ENCODE measurements at places on chromosomes 2 and 18.

- no peak for DNase-seq
These were observed 7.5 kb downstream of the RIOK3 start for GRCh38 chr18:23460285-23461273.

- DNase-seq, result no peak
These were observed 6.7 kb downstream of the AOX1 start for GRCh38 chr2:200592406-200593075.

DNA sequence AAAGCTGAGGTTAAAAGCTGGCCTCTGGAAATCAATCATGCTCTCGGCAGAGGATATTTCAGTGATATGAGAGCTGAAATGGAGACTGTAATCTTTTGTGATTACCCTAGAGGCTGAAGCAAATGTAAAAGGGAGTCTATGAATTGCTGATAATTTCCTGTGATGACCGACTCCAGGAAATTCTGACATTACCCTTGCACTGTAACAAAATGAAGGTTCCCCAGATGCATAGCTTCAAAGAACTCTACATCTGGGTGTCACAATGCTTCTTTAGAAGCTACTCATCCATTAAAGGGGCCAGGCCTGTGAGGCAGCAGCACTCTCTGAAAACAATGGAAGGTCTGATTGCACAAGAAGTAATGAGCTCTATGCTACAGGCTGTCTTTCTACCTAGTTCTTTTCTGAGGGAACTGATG lies 268.2 kb upstream of the SESTD1 start:
- DNase-seq, result no peak

- DNase-seq, result no peak
These were observed 189.0 kb downstream of the GALNT1 start for GRCh38 chr18:35770376-35771014.

- DNase-seq, result no peak
These were observed 13.9 kb downstream of the UBE2F start for GRCh38 chr2:237980751-237981150.

DNA sequence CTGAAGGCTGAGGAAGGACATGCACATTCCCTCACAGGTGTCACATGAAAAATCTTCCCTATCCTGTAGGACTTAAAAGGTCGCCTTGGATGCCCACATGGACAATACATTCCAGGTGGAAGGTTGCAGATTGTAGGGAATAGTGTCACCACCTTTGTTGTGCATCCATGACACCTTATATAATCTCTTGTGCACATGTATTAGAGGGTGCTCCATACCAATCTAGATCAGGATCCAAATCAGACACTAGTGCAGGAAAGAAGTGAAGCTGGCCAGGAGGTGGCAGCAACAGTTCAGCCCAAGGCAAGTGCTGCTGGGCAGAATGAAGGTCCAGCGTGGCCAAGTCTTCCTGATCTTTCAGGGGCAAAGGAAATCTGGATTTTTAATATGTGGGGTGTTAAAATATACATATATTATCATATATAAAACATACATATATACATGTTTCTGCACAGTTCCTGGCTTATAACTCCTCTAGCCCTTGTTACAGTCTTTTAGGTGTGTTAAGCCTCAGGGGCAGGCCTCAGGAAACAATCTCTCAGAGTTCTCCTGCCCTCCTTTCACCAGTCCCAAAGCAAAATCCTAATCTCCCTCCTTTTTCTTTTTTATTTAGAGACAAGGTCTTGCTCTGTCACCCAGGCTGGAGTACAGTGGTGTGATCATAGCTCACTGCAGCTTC lies 16.6 kb downstream of the NIF3L1 start:
- DNase-seq, result no peak
